ENCODE measurements at places on chromosomes 16 and 17.

- peak; percentile 73 for DNase-seq
Observed at GRCh38 chr16:70430667-70431536, 8.0 kb downstream of the ST3GAL2 start.

GRCh38 chr16:10664720-10665126, 30.0 kb downstream of the TEKT5 start:
- no peak for DNase-seq

DNA sequence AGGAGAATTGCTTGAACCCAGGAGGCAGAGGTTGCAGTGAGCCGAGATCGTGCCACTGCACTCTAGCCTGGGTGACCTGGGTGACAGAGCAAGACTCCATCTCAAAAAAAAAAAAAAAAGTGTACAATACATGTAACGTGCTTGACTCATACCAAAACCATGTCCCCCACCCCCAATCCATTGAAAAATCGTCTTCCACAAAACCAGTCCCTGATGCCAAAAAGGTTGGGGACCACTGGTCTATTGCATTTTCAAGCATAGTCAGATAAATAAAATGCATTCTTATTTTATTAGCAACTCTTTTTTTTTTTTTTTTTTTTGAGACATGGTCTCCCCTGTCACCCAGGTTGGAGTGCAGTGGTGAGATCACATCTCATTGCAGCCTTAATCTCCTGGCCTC, 52.1 kb downstream of the COPRS start:
- DNase-seq = no peak

DNA sequence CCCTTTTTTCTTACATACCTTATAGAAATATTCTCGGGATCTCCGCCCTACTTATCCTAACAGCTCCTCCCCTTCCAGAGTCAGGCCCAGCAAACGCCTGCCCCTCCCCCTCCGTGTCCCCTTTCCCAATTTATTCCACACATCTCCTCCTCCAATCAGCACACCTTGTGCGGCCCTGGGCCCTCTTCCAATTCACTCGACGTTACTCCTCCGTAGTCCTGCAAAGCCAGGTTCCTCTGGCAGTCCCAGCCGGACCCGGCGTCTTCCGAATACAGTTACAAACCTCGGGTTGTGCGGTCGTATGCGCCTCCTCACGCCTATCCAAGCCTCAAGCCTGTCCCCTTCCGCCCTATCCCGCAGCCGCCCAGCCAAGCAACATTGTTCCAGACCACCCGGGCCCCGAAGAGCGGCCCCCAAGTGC, 677 bp downstream of the CBX1 start:
- DNase-seq = no peak

DNA sequence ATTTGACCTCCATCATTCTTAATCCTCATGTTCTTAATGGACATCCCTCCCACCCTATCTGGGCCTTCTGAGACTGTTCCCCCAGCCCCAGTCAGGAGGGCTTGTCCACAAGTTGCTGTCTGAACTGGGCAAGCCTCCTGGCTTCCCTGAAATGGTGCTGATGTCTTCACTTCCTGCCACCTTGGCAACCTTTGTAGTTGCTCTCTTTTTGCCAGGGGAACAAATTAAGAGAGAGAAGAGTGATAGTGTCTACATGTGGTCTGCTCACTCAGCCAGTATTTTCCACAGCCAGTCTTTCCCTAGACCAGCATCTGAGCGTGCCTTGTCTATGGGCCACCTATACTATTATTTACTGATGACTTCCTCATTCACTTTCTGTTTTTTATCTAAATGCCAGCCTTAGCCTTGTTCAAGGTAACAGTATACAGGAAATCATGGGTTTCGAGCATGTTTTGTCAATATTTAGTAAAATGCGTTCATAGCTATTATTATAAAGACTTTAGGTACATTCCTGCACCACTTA, 710.1 kb downstream of the MAF start:
- DNase-seq = no peak
